ENCODE measurements at places on chromosomes 2 and 18.

DNA sequence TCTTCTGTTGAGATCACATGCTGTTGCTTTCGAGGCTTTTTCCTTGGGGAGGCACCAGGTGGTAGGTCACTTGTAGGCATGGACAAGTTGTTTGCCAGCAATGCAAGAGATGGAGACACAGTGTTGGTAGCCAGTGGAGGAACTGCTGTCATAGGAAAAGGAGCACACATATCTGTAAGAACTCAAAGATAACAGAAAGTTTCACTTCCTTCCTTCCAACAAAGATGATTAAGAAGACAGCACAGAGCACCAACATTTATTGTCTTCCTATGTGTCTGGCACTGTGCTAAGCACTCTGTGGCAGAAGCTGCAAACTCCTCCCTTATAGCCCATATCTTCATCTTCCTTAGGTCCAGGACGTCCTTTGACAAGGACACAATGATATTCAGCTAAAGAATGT is 64.5 kb upstream of the AMMECR1L start:
- no peak for DNase-seq

DNA sequence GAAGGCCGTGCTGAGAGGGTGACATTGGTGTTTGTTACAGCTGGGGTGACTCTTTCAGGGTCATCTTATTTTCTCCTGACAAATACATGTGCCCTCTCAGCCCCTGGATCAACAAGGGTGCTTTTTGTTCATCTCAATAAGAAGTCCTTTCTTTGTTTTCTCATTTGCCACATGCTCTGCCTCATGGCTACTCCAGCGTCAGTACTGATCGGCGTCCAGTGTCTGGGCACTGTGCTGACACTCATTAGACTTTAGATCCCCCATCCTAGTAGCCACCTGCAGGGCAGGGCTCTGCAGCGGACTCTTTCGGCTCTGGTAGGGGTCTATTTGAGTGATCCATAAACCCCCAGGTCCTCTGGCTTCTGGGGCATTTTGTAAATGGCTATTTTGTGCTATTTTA is 38.4 kb downstream of the NPPC start:
- no peak for DNase-seq

DNA sequence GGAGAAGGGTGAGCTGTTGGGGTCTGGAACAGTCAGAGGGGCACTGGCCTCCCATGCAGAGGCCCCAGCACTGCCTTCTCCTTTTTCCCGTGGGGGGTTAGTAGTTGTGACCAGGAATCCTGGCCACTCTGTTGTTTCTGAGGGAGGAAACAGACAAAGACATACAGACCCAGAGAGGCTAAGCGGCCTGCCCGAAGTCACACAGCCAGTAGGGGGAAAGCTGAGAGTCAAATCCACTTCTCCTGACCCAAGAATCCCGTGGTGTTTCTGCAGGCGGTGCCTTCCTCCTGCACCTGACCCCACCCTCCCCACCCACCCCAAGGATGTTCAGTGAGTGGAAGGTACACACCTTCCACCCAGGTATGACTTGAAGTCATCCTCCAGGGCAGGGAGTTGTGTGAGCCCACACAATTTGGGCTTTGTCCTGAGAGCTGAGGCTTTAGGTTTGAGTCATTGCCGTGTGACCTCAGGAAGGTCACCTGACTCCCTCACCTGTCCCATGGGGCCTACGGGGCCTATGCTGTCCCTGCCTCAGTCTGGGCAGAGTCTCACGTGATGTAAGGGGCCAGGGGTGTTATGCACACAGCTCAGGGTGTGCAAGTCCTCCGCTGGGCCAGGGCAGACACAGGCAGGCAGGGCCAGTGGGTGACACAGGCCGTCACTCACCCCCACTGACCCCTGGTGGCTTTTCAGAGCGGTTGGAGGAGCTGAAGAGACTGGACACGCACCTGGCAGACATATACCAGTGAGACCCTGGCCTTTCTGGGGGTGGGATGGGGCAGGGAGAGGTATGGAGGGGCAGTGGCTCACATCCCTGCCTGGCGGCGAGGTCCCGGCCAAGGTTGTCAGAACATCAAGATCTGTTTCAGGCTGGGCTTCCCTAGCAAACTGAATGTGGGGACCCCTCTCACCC is 5.0 kb downstream of the NT5DC4 start:
- DNase-seq = no peak

DNA sequence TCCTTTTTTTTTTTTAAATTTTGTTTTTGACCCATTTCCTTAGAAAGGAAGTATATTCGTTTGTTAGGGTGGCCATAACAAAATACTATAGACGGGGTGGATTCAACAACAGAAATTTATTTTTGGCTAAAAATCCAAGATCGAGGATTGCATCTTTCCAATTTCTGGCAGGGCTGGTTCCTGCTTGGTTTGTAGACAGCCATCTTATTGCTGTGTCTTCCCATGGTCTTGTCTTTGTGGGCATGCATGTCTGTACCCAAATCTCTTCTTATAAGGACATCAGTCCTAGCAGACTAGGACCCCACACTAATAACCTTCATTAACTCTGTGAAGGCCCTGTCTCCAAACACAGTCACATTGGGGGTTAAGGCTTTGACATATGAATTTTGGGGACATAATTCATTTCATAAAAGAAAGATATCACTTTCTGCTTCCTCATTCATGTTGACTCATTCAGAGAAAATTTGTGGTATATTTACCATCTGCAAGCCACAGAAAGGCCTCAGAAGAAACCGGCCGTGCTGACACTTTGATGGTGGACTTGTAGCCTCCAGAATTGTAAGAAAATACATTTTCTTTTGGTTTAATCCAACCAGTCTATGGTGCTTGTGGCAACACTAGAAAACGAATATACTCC is 262.1 kb downstream of the LPIN1 start:
- DNase-seq = no peak

DNA sequence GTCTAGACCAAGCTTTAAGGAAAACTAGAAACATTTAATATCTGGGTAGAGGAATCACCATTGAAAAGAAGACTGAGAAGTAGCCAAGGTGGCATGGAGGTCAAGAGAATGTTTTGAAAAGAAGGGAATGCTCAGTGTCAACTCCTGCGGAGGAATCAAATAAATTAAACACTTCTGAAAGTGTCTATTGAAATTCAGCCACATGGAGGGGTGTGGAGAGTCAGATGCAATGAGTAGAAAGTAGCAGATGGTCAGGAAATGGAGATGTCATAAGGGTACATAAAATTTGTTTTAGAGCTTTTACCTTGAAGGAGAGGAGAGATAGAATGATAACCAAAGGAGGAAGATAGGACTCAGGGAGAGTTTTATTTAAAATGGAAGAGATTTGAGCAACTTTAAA is 35.1 kb downstream of the NLRC4 start:
- DNase-seq = no peak

GRCh38 chr2:85801871-85802270 is 48.1 kb downstream of the ATOH8 start:
- DNase-seq = no peak

- no peak for DNase-seq
Measured at GRCh38 chr18:6352275-6352674, 62.4 kb downstream of the L3MBTL4 start.

DNA sequence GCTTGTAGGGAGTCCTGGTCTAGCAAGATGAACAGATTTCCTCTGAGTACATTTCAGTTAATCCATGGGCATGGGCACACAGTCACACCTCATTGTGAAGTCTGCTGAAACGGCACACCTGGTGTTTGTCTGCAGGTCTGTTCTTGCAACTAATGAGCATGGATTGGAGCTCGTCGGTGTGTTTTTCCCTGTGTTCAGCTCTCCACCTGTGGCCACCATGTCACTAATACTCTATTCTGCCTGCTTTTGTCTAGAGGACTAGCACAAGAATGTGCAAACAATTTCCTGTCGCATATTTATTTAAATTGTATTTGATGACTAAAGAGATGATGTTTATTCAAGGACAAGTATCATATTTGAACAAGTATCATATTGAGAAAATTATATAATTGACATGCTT is 24.5 kb upstream of the PPP4R1 start:
- DNase-seq = no peak

GRCh38 chr2:45145073-45145899 is 136.0 kb upstream of the SIX2 start:
- no peak for DNase-seq

- DNase-seq = no peak
Measured at GRCh38 chr18:68738564-68738963, 23.7 kb upstream of the TMX3 start.

GRCh38 chr18:13611601-13612195 is 114.7 kb downstream of the FAM210A start:
- no peak for DNase-seq

DNA sequence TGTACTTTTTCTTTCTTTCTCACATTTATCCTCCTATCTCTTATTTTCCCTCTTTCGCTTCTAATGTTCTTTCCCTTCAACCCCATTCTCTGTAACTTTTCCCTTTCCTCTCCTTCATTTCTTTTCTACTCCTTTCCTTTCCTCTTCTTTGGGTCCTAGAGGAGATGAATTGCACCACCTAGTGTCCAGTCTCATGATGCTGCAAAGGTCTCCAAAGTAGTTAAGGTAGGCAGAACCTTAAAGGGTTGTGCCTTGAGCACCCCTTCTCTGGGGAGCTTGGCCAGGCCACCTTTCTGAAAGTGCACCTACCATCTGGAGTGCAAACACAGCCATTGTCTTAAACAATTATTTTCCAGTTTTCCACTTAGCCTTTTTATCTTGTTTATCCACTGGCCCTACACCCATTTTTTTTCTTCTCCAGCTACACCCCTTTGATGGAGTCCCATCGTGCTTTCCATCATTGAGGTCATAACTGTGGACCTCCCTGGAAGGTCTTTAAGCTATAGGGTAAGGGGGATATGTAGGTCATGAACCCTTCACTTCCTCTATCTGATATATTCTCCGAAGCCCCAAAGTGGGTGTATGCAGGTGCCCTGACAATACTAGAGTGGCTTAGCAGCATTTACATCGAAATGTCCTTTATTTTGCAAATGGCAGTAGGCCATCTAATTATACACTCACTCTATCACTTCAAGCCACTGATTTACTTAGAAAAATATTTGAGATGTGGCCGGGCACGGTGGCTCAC is 155.9 kb downstream of the ESCO1 start:
- no peak for DNase-seq

GRCh38 chr18:3855966-3856365 is 406.0 kb downstream of the TGIF1 start:
- no peak for DNase-seq

DNA sequence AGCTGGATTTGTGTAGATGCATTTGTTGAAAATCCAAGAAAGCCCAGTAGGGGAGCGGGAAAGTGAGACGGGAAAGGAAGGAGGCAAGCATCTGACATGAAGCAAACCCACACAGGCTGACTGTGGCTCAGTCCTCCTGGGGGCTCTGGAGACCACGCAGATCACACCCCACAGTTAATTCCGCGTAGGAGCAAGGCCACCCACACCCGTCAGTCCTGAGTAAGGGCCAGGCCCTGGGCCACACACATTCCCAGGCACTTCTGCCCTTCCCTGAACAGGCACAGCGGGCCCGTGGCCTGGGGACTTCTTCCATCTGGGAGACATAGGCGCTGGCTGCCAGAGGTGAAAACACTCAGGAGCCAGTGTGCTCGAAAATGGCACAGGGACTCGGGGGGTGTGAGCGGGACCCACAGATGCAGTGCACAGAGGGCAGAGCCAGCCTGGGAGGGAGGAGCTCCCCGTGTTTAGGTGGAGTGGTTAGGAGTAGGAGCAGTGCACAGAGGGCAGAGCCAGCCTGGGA is 19.4 kb upstream of the PRLH start:
- DNase-seq = no peak

- DNase-seq = no peak
Measured at GRCh38 chr2:121471532-121472469, 58.9 kb upstream of the RNU4ATAC start.

DNA sequence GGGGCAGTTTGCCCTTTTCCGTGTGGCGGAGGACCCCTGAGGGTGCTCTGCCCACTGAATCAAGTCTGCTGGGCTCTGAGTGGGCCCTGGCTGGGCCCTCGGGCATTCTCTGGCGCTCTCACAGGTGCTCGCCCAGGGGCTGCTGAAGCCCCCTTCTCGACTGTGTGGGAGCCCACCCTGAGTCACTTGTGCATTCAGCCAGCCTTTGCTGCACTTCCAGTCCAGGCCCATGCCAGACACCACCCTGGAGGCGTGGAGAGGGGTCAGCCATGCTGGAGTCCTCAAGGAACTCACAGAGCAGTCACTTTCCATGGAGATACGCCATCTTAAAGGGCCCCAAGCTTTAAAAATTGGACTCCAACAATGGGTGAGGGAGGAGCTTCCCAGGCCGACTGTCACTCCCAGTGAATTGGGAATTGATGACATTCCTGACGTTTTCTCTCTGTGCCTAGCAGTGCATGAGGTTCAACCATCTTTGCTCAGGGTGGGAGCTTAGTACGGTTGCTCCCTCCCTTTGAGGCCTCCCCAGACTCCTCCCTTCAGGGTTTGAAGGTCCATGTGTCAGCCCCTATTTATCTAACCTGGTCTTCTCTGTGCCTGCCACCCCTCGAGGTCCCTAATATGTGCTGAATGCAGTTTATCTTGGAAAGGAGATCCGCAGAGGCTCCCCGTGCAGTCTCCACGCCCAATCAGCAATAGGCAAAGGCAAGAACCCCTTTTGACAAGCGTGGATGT is 71.8 kb upstream of the HS6ST1 start:
- no peak for DNase-seq

GRCh38 chr2:186426153-186427016 is 59.7 kb upstream of the ZC3H15 start:
- DNase-seq = no peak

Measured in amygdala (tissue), 56 donors.